Vagina (tissue), 2 donors: ENCODE measurements at places on chromosomes 4 and X. TPM values are rescaled to one million over a fixed set of nuclear protein-coding genes. Genes with fewer than 3 reads are reported as not detected.

The LRCH2 gene
- total RNA-seq = 10.1 TPM

GRCh38 chr4:94253036-94253435 is 45.4 kb downstream of the SMARCAD1 start:
- no peak for DNase-seq

The TEX13C gene
- total RNA-seq = not detected

- DNase-seq = no peak
Measured at GRCh38 chr4:168758351-168758876, 251.6 kb downstream of the CBR4 start.

The CSAG3 gene
- total RNA-seq = not detected

GRCh38 chrX:39725928-39726619 is 371.7 kb downstream of the BCOR start:
- no peak for DNase-seq

The USP17L12 gene
- not detected for total RNA-seq

DNA sequence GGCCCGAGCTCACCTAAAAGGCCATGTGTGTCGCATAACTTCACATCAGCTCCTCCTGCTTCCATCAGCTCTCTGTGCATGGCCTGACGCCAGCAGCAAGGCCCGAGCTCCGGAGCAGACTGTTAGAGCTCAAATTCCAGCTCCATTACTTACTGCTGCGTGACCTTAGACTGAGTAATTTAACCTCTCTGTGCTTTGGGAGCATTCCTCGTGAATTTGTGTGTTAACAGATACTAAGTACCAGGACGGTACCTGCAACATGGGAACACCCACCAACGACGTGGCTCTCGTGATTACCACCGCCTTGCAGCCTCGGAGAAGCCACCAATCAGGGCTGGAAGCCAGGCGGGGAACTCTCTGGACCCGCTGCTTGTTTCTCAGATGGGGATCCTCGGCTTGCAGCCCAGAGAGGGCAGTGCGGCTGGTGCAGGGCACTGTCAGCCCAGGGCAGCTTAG is 12.9 kb downstream of the LETM1 start:
- no peak for DNase-seq

DNA sequence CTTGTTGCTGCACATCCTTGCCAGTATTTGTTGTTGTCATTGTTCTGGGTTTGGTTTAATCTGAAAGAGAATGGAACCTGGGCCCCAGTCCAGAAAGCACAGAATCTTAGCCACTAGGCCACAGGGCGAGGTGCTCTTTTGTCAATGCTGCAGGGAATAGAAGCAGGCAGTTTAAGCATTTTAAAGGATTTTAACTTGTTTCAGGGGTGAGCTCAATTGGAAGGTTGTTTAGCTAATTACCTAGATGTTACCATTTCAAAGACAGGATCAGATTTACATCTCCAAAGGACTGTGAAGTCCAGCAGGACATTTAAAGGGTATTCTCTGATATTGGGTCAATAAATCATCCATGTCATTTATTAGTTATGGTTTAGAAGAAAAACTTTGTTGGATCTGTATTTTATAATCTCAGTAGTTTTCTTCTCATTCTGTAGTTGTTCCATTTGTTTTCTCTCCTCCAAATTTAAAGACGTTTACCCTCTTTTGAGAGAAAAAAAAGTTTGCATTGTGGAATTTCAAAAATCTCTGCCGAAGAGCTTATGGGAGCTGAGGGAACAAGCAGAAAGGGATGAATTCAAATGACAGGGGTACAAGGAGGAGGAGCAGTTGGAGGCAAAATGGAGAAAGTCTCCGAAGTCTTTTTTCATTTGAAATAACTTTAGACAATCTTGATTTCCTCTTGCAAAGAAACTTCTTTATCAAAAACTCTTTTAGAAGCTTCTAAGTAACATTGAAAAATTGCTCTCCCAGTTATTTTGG is 57.5 kb upstream of the FAM47C start:
- no peak for DNase-seq

The FGFBP1 gene
- 61.9 TPM for total RNA-seq

The SSX2 gene
- total RNA-seq = not detected

GRCh38 chrX:122091571-122091970 is 1044.2 kb downstream of the GLUD2 start:
- no peak for DNase-seq

DNA sequence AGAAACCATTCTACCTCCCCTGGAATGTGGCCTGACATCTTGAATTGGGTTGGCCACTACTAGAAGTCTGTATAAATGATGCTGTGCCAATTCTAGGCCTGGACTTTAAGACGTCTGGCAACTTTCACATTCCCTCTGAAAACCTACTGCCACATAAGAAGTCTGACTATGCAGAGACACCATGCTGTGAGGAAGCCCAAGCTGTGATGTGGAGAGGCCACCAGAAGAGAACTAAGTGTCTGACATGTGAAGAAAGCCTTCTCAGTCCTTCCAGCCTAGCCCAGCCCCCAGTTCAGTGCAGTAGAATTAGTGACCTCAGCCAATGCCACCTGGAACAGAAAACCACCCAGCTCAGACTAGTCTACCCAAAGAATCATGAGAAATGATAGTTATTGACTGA is 24.2 kb upstream of the FAM9C start:
- no peak for DNase-seq

DNA sequence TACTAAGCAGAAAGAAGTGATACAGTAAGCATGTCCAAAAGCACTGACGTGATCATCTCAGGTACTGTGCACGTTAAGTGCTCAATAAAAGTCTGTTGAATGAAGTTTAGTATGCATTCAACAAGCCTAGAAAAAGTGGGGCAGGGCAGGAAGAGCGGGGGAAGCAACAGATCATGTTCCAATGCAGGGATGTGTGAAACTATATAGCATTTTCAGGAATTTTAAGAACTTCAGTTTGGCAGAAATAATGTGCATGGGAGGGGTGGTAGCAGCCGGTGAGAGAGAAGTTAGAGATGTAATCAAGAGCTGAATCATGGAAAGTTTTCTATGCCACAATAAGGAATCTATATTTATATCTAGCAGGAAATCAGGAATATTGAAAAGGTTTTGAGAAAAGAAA is 19.2 kb upstream of the CCNA2 start:
- DNase-seq = no peak

The IL9R gene
- total RNA-seq = not detected
